Forelimb muscle (tissue), 1 donor: ENCODE measurements at places on chromosomes 16 and 17. TPM values are rescaled to one million over a fixed set of nuclear protein-coding genes. Genes with fewer than 3 reads are reported as not detected.

GRCh38 chr17:38716368-38717005, 11.4 kb downstream of the MLLT6 start:
- DNase-seq = no peak

The SBK1 gene
- 21.8 TPM for polyA plus RNA-seq

The TBKBP1 gene
- 34.0 TPM for polyA plus RNA-seq

DNA sequence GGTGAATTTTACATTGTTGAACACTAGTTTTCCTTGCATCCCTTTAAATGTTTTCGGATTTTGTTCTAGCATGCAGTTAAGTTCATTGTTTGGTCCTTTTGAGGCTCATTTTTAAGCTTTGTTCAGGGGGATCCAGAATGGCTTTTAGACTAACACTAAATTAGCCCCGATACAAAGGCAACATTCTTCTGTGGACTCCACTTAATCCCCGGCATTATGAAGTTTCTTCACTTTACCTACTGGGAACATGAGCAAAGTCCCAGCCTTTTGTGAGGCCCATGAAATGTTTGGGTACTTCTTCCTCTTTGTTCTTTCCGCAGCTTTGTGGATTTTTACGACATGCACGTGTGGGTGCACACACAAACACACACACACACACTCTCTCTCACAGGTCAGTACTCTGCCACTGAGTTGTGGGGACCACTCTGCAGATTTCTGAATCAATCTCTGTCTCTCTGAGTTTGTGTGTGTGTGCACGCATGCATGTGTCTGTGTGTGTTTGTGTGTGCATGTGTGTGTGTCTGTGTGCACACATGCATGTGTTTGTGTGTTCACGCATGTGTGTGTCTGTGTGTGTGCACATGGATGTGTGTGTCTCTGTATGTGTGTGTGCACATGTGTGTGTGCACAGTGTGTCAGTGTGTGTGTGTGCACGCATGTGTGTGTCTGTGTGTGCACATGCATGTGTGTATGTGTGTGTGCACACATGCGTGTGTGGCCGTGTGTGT, 240.4 kb upstream of the TNRC6C start:
- no peak for DNase-seq

DNA sequence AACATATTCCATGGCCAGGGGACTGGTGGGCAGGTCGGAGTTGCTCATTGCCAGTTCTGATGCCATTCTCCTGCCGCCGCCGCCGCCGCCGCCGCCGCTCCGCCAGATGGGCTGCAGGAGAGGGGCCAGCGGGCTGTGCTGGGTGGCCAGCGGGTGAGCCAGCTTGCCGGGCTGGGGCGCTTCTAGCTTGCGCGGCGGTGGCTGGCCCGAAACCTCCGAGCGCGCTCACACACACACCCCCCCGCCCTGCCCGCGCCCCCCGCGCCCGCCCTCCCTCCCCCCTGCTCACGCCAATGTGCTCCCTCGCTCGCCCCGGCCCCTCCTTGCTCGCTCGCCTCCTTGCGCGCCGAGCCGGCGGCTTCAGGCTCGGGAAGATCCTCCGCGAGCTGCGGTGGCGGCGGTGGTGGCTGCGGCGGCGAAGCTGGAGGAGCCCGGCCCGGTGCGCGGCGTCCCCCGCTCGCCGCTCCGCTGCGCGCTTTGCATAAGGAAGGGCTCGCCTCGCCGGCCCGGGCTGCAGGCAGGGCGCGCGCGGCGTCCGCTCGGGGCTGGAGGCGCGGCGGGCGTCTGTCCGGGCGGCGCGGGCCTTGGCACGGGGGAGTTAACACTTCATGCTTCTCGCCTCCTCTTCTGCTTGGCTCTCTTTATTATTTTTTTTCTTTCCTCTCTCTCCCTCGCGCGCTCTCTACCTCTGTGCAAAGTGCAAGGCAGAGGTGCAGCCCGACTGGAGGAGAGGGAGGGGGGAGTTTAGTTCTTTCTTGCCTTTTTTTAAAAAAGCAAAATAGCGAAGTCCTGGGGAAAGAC, 500 bp downstream of the MAF start:
- no peak for DNase-seq

- DNase-seq = no peak
These were observed 15.8 kb upstream of the CCL5 start for GRCh38 chr17:35895636-35896587.

GRCh38 chr16:48353565-48354163, 31.5 kb downstream of the SIAH1 start:
- no peak for DNase-seq

- no peak for DNase-seq
These were observed 1050.8 kb upstream of the EEF2KMT start for GRCh38 chr16:6148361-6148760.

GRCh38 chr17:29177541-29177870, 2.7 kb downstream of the MYO18A start:
- DNase-seq = no peak

- DNase-seq = no peak
These were observed 10.5 kb upstream of the GSE1 start for GRCh38 chr16:85602402-85603202.

DNA sequence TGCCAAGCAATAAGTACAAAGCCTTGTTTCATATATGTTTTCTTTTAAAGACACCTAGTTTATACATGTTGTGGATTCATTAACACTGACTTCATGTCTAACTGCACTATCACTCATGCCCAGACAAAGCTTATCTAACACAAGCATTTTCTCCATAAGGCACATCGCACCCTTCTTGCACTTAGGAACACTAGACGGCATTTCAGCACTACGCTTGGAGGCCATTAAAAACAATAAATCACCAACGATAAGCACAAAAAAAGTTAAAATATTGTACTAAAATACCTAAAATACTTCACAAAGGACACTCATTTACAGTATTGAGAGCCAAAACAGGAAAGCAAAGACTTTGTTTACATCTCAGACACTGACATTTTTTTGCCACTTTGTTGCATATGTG, 39.0 kb upstream of the TEKT3 start:
- DNase-seq = no peak

GRCh38 chr17:79126139-79126538, 51.5 kb downstream of the ENGASE start:
- DNase-seq = no peak

- DNase-seq = no peak
These were observed 125.1 kb downstream of the BANP start for GRCh38 chr16:88076211-88076931.

DNA sequence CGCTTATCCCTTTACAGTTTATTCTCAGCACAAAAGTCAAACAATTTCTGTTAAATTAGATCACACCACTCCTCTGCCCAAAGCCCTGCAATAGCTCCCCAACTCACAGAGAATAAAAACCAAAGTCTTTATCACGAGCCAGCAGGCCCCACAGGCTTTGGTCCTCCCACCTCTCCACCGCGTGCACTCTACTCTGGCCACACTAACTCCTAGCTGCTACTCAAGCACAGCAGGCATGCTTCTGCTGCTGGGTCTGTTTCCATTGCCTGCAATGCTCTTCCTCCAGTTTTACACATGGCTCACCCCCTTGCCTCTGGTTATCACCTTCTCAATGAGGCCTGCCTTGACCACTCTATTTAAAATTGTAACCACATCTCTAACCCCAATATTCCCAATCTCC, 27.6 kb downstream of the HELZ start:
- no peak for DNase-seq

DNA sequence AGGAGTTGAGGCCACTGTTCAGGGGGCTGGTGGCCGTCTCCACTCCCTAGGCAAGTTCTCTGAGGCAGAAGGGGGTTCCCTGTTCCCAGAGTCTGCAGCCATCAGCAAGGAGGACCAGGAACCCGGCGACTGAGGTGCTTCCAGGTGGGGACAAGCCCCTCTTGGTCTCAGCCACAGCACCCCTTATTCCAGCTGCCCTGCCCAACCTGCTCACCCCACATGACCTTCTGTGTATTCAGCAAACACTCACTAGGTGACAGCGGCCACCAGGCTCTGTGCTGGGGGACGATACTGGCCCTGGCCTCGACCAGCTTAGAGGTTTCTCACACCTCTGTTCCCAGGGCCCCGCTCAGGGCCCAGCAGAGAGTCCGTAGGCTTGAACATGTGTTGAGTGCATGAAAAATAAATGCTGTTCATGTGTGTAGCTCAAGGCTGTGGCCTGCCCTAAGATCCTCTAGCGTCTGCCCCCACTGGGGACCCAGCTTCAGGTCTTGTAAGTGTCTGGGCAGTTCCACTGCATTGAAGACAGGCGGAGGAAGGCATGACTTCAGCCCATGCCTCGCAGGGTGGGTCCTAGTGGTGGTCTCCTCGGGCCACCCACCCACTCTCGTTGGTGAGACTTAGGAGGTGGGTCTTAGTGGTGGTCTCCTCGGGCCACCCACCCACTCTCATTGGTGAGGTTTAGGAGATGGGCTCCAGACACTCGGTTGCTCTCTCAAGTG, 44.2 kb downstream of the NT5M start:
- no peak for DNase-seq

DNA sequence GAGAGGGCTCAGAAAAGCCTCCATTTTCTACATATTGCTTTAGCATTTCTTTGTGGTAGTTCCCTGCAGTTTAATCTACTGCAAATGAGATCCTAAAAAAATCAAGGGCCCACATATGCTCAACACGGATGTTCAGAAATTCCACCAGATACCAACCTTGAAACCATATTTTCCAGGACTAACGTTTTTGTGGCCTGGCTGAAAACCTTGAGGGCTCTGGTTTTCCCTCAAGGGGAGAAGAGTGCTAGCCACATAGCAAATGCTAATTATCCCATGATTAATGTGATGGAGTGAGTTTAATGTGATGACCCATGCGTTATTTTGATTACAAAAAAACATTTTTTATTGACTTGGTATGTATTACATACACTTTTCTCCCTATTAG, 68.9 kb downstream of the SNX11 start:
- DNase-seq = no peak

DNA sequence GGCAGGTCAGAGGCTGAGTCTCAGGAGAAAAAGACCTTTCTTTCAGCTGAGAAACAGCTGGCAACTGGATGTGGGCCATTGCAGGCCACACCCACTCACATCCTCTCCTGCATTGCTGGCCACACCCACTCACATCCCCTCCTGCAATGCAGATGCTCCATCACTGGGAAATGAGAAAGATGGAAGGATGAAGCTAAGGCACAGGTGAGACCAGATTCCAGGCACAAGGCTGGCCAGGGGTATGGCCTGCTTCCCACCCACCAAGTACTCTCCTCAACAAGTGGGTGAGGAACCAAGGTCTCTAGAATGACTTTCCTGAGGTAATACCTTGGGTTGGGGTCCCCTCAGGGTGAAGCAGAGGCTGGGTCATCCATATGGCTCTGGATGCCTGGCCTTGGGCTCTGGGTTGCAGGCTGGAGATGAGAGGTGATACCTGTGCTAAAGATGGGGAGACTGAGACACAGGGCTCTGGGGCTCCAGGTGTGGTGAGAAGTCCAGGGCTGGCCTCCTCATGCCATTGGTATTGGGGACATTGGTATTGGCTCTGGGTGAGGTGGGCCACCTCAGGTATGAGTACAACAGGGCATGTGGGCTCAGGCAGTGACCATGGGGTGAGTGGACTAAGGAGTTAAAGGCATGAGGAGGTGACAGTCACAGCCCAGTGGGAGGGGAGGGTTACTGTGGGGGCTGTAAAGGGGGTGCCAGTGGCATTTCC, 1726.8 kb downstream of the TP53TG3F start:
- no peak for DNase-seq

- no peak for DNase-seq
These were observed 99.6 kb downstream of the SPACA3 start for GRCh38 chr17:33091271-33091670.

DNA sequence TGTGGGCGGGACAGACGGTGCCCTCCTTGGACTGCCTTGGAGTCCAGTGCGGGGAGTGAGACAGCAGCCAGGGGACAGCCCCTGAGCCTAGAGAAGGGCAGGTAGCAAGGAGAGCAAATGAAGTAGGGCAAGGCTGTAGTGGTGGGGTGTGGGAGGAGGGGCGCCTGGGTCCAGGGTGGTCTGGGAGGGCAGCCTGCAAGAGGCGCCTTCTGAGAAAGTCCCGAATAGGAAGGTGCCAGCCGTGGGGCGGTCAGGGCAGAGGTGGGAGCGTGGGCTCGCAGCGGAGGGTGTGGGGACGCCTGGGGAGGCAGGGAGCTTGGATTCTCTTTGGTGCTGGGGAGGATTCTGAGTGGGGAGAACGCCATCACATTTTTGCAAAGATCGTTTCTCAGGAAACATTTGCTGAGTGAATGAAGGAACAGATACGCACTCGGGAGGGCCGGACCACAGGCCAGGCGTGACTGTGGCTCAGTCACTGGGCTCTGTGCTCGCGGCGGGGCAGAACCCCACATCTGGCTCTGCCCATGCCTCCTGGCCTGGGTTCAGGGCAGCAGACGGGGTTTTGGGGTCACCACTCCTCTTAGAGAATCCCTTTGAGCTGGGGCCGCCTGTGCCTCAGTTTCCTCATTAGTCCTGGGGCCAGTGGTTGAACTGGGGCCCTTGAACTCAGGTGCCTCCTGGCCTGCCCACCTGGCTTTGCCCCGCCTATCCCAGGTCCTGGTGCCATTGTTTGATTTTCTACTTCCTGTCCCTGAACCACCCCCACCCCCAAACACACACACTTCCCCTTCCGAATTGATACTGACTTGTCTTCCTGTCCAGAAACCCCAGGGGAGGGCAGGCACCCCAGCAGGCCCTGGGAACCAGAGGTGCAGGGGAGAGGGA, 4.2 kb downstream of the SNN start:
- no peak for DNase-seq

The RPL13 gene
- polyA plus RNA-seq = 4,240 TPM

DNA sequence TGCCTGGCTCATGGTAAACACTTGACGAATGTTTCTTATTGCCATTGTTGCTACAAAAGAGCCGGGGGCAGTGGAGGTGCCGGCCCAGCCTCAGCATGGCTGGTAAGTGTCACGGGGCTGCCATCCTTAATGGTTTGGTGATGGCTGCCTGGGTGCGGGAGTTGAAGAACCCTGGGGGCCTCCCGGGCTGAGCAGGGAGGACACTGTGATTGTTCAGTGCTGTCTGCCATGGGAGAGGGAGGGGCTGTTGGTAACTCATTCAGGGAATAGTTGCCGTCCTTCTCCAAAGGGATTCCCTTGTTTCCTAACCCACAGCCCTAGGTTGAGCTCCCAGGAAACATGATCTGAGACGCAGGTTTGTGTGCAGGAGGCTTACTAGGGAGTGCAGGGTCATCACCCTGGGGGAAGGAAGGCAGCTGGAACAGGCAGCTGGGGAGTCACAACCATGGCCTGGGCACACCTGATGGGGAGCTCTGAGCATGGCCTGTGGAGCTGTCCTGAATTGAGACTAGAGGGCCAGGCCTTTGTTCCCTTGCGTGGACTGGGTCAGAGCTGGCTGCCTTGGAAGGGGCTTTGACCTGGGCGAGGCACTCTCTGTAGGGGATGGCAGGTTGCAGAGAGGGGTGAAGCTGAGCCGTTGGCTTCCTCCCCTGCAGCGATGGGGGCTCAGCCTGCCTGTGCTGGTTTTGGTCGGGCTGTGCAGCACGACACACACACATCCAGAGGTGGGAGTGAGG, 85.7 kb downstream of the PLCG2 start:
- no peak for DNase-seq

The SOCS7 gene
- polyA plus RNA-seq = 17.9 TPM
